Thyroid gland (tissue), 4 donors: ENCODE measurements at places on chromosomes 4 and X. TPM values are rescaled to one million over a fixed set of nuclear protein-coding genes. Genes with fewer than 3 reads are reported as not detected.
A peak's percentile ranks its signal among the peaks of the same experiment; 100 is the strongest.

- H3K4me3 ChIP-seq: no peak overlapping the region
- H3K36me3 ChIP-seq: no peaks in the 10 kb centered on the region
- peaks cover 9% of the 10 kb centered on the region for H3K4me1 ChIP-seq
- no peaks in the 10 kb centered on the region for H3K27me3 ChIP-seq
These were observed 26.2 kb downstream of the PRPS1 start for GRCh38 chrX:107654566-107654871.

GRCh38 chr4:120994521-120994920 lies 72.0 kb upstream of the PRDM5 start:
- H3K4me1 ChIP-seq: no peaks in the 10 kb centered on the region
- DNase-seq: no peak
- H3K27me3 ChIP-seq: no peaks in the 10 kb centered on the region
- no peak overlapping the region for H3K27ac ChIP-seq
- no peaks in the 10 kb centered on the region for H3K36me3 ChIP-seq

- DNase-seq: no peak
- H3K4me1 ChIP-seq: no peaks in the 10 kb centered on the region
- no peak overlapping the region for H3K4me3 ChIP-seq
- no peak overlapping the region for H3K27ac ChIP-seq
- no peaks in the 10 kb centered on the region for H3K36me3 ChIP-seq
These were observed 148.9 kb upstream of the CPEB2 start for GRCh38 chr4:14853176-14853943.

DNA sequence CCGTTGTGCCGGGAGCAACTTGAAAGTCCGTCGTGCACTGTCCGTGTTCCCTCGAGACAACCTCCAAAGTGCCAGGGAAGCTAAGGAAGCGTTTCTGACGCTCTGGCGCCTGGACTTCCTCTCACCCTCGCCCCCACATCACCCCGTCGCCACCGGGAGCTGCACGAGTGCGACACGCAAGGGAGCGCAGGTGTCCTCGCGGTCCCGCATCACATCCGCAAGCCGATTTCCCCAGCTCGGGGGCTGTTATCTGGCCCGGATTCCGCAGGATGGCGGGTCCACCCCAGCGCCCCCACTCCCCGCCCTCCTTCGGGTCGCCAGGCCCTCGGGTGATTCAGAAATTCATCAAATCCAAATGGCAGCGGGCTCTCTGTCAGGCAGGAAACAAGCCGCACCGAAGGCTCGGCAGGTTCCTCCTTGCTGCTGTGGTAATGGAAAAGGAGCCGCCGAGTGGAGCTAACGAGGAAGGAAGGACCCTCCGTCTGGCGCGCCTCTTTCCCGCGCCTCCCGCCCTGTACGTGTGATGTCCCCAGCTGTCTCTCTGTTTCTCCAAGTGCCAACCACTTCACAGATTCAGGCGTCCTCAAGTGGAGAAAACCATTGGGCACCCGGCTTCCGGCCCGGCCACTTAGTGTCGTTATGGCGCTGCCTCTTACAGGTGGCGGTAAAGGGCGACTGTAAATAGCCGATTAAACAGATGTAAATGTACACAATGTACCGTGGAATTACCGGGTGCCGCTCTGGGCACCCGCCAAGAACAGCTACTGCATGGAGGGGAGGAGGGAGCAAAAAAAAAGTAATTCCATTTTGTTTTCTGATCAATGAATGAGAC lies 921 bp upstream of the SETD7 start:
- peaks cover 39% of the 10 kb centered on the region for H3K4me1 ChIP-seq
- peak overlapping the region; percentile 95 for H3K27ac ChIP-seq
- H3K4me3 ChIP-seq: peak overlapping the region; percentile 81
- no peaks in the 10 kb centered on the region for H3K36me3 ChIP-seq

DNA sequence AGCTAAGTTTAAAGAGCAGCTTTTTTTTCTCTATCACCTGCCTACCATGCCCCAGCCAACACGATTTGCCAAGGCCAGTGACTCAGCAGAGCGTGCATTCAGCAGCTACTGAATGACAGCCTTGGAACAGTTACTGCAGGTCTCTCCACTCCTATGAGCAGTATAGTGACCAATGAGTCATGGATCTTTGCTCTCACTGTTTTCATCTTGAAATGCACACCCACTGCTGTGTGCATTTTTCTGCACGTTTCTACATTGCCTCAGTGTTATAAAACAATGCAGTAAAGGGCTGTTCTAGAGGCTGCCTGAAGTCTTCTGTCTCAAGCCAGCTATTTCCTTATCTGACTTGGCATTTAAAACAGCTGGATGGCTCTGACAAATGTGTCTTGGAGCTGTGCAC lies 66.0 kb upstream of the C4orf54 start:
- H3K4me3 ChIP-seq: no peak overlapping the region
- no peaks in the 10 kb centered on the region for H3K36me3 ChIP-seq
- DNase-seq: peak; percentile 86
- H3K27me3 ChIP-seq: no peaks in the 10 kb centered on the region
- peaks cover 10% of the 10 kb centered on the region for H3K4me1 ChIP-seq

GRCh38 chr4:182320092-182320491 lies 76.9 kb downstream of the TENM3 start:
- DNase-seq: no peak
- H3K4me3 ChIP-seq: no peak overlapping the region
- H3K27me3 ChIP-seq: no peaks in the 10 kb centered on the region
- no peaks in the 10 kb centered on the region for H3K4me1 ChIP-seq

DNA sequence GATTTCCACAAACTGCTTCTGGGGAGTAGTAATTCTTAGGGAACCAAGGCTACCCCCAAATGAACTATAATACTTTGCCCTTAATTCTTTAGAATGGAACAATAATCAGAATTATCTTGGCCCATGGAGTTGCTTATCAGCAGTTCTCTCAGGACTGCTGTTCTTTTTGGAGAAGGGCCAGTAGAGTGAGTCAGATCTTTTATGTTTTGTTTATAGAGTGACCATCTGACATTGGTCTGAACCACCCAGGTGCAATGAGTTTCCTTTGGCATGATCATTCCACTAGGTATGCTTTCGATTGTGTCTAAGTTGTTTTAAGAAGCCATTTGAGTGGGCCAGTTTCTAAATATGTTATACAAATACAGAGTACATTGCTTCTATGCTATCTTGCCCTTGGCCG lies 31.8 kb downstream of the PRRG1 start:
- DNase-seq: no peak
- H3K36me3 ChIP-seq: no peaks in the 10 kb centered on the region
- peak overlapping the region; percentile 8 for H3K27ac ChIP-seq
- H3K4me1 ChIP-seq: peaks cover 26% of the 10 kb centered on the region
- no peaks in the 10 kb centered on the region for H3K27me3 ChIP-seq

DNA sequence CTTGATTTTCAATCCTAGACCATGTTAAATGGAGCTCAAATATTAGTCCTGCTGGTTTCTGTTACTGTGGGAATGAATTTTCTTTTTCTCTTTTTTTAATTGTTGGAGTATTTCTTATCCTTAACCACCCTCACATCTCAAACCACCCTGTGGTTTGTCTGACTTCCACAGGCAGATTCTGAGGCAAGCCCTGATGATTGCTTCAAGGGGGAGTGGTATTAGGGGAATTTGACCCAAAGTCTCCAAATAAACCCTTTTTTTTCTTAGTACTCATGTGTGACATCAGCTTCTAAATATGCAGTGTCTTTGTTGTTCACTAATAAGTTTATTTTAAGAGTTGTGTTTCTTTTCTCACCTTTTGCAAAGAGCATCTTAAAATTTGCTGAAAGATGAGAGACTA lies 810.3 kb downstream of the IL1RAPL1 start:
- no peaks in the 10 kb centered on the region for H3K27me3 ChIP-seq
- H3K4me1 ChIP-seq: no peaks in the 10 kb centered on the region
- no peak overlapping the region for H3K4me3 ChIP-seq
- no peak overlapping the region for H3K27ac ChIP-seq

DNA sequence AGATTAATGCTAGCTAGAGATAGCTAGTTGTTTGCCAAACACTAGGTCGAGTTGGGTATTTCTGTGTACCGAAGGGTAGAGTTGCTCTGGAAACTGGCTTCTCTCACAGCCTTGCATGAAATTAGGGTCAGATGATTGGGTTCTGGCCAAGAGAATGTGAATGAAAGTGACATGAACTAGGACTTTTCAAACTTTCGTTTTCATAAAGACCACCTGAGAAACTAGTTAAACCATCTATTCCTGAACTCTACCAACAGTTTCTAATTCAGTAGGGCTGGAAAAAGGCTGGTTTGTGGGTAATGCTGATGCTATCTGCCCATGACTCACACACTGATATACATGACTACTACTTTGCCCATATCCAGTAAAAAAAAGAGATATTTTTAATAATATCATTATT lies 157.6 kb downstream of the GASK1B start:
- H3K27me3 ChIP-seq: no peaks in the 10 kb centered on the region
- no peaks in the 10 kb centered on the region for H3K36me3 ChIP-seq

GRCh38 chr4:122700178-122700725 lies 32.3 kb upstream of the BBS12 start:
- no peaks in the 10 kb centered on the region for H3K27me3 ChIP-seq
- no peaks in the 10 kb centered on the region for H3K4me1 ChIP-seq
- H3K27ac ChIP-seq: no peak overlapping the region
- peak; percentile 94 for DNase-seq

DNA sequence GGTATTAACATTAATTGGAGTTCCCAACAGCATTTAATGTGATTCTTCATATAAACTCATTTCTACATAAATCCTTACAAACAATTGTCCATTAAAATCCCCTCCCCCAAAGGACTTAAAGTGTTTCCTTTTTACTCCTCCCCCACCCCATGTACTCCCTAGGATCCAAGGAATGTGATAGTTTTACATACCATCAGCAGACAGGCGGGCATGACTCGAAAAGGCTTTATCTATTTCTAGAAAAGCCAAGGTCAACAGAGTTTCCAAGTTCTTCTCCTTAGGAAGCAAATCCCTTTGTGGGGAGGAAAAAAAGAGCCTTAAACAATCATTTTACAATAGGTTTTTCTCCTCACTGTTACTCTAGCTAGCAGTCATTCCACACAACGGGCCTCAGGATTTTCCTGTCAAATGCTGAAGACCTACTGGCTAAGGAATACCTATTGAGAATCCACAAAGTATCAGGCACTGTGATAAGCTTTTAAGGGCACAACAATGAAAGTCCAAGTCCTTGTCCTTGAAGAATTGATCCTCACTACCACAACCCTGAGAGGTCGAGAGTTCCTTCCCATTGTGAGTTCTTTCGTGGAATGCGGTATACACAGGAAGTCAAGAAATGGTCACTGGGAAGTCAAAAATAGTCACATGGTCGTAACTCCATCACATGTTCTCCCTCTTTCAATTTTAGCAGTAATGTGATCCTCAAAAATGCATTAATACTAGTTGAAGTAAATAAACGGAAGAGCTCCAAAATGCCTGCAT lies 7.2 kb downstream of the PPM1K start:
- H3K27ac ChIP-seq: no peak overlapping the region
- no peak for DNase-seq
- no peaks in the 10 kb centered on the region for H3K27me3 ChIP-seq

- no peaks in the 10 kb centered on the region for H3K27me3 ChIP-seq
- no peak for DNase-seq
- H3K27ac ChIP-seq: no peak overlapping the region
- no peak overlapping the region for H3K4me3 ChIP-seq
These were observed 62.9 kb upstream of the NDST3 start for GRCh38 chr4:117971403-117971802.

GRCh38 chrX:84907324-84907968 lies 96.2 kb upstream of the APOOL start:
- H3K4me3 ChIP-seq: no peak overlapping the region
- no peak for DNase-seq
- no peaks in the 10 kb centered on the region for H3K36me3 ChIP-seq

DNA sequence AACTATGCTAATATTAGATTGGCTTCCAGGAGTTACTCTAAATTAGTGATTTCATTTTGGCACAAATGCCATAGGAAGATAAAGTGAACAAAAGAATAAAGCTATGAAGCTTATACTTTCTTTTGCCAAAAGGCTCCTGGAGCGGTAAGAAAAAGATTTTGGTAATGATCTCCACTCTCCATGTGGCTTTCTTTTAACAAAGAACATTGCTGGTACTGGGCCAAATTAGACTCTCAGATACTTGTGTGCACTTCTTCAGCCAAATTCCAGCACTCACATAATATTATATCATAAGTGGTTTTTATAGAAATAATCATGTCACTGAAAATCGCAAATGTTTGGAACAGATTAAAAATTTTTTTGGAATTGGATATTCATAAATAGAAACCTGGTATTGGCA lies 142.4 kb upstream of the FGF13 start:
- no peaks in the 10 kb centered on the region for H3K36me3 ChIP-seq
- DNase-seq: no peak
- H3K4me1 ChIP-seq: no peaks in the 10 kb centered on the region
- H3K27me3 ChIP-seq: no peaks in the 10 kb centered on the region
- no peak overlapping the region for H3K4me3 ChIP-seq

GRCh38 chr4:125796138-125796537 lies 481.4 kb downstream of the FAT4 start:
- no peak for DNase-seq
- H3K36me3 ChIP-seq: no peaks in the 10 kb centered on the region
- H3K27me3 ChIP-seq: no peaks in the 10 kb centered on the region

DNA sequence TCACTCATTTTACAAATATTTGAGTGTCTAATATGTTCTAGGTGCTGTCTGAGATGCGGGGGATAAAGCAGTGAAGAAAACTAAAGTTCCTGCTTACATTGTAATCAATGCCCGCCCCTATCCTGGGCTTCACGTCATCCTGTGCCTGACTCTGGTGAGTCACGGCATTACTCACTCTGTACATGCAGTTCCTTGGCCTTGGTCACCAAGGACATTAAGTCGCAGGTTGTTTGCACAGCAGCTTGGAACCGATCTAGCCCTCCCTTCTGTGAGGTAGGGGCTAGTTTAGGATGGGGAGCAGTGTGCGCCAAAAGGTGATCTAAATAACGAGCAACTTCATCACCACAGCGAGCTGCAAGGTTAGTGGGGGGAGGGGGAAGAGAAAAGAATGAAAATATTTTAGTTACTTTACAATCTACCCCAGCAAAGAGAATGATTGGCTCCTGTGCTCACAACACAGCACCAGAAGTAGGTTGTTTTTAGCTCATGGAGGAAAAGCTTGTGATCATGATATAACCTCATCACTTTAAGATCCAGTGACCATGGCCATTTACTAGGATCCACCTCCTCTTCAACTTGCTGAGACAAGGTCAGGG lies 48.0 kb upstream of the HDAC8 start:
- H3K27me3 ChIP-seq: no peaks in the 10 kb centered on the region
- H3K27ac ChIP-seq: no peak overlapping the region
- no peak overlapping the region for H3K4me3 ChIP-seq

GRCh38 chr4:156113138-156113765 lies 159.6 kb upstream of the CTSO start:
- no peak for DNase-seq
- no peaks in the 10 kb centered on the region for H3K27me3 ChIP-seq
- no peaks in the 10 kb centered on the region for H3K4me1 ChIP-seq

The PDHA1 gene
- 102 TPM for total RNA-seq

The TXK gene
- total RNA-seq: 3.6 TPM

The GYPB gene
- not detected for total RNA-seq

The PPBP gene
- 1.3 TPM for total RNA-seq

The ARMCX4 gene
- 12.9 TPM for total RNA-seq

The FAM47A gene
- total RNA-seq: 0.11 TPM

The TMPRSS11A gene
- total RNA-seq: not detected

The RXFP1 gene
- 0.49 TPM for total RNA-seq

The MAGEA12 gene
- total RNA-seq: not detected

The UCP1 gene
- total RNA-seq: not detected

The FAM241A gene
- 7.2 TPM for total RNA-seq

The NPY5R gene
- 0.22 TPM for total RNA-seq

The BTK gene
- total RNA-seq: 5.2 TPM

The HPGD gene
- total RNA-seq: 1.9 TPM
